ENCODE measurements at places on chromosomes 4 and X.
A peak's percentile ranks its signal among the peaks of the same experiment; 100 is the strongest.

GRCh38 chr4:42789041-42789567 lies 103.4 kb upstream of the GRXCR1 start:
- DNase-seq = no peak

DNA sequence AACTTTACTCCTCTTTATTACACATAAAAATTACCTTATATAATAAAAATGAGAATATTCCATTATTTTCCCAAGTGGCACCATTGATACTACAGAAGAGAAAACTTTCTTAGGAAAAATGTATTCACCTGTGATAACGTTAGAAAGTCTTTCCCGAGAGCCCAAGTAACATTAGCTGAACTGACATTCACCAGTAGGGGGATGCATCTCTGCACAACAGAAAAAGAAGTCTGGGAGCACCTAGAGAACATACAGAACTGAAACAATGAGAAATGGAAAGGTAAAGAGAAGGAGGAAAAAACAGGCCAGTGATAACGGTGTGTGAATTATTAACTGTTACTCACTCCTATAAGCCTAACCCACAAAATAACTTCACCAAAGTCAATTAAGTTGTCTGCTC lies 423.3 kb downstream of the CENPC start:
- no peak for DNase-seq

GRCh38 chr4:185809121-185809520 lies 2.9 kb downstream of the SORBS2 start:
- DNase-seq = no peak

- no peak for DNase-seq
These were observed 10.1 kb upstream of the SH3TC1 start for GRCh38 chr4:8188743-8189550.

DNA sequence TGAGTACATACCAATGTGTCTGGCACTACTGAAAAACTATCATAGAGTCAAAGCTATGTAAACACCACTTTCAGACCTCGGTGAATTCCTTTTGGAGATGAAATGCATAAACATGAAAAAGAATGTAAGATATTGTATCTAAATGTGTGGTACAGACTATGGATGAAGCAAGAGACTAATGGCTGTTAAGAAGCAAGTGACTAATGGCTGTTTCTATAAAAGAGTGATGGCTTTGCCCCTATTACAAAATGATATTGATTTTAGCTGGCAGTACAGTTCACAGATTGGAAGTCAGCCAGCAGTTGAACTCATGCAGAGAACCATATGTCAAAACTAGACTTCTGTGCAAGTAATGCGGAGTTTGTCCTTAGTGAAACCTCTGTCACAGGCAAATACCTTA lies 359.3 kb downstream of the GRXCR1 start:
- peak; percentile 5 for DNase-seq

GRCh38 chr4:185464887-185465286 lies 6.6 kb downstream of the CCDC110 start:
- no peak for DNase-seq

All from RPMI7951 (cell line).